ENCODE measurements at places on chromosomes 7 and 10.

DNA sequence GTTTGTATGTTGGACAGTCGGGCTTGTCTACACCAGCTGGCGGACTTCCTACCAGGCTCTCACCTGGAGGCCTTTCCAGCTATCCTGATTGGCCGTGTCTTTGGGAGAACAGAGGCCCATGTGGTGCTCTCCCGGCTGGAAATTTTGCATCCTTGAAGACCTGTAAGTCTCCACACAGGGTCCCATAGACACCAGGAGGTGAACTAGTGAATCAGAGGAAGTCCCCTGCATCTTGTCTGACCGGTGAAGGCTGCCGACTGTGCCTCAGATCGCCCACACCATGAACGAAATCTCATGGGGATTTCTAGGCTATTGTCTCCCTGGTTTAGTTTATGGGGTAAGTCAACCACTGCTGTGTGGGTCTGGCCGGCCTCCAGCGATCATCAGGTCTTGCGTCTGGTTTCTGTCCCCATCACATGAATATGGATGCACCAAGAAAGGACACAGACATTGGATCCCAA is 108.4 kb upstream of the LYZL2 start:
- H3K36me3 ChIP-seq: no peaks in the 10 kb centered on the region
- no peak overlapping the region for H3K27ac ChIP-seq
- no peak for DNase-seq
- H3K27me3 ChIP-seq: no peaks in the 10 kb centered on the region

GRCh38 chr7:129264534-129264933 is 39.7 kb downstream of the AHCYL2 start:
- peaks cover 9% of the 10 kb centered on the region for H3K4me1 ChIP-seq
- H3K27ac ChIP-seq: no peak overlapping the region
- H3K27me3 ChIP-seq: no peaks in the 10 kb centered on the region
- no peak for DNase-seq
- no peaks in the 10 kb centered on the region for H3K36me3 ChIP-seq

DNA sequence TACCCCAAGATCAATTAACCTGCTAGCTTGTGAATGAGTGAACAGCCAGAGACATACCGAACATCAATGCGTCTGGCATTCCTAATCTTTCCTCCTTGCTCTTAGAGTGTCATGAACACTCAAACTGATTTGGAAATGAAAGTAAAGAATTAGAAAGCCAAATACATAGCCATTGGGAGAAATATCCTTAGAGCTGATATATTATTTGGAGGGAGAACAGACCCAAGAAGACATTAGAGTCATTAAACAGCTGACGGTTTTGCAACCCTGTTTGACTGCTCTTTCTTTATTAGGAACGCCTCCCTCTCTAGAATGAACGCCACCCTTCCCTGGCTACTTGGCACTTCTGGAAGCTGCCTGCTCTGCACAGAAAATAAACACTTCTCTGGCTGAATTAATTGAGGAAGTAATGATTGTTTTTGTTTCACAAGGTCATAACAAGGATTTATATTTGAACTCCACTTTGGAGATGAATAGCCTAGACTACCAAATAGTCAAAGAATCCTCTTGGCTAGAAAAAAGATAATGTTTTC is 42.8 kb downstream of the CTTNBP2 start:
- H3K4me3 ChIP-seq: no peak overlapping the region
- peaks cover 5% of the 10 kb centered on the region for H3K27me3 ChIP-seq
- no peak for DNase-seq
- no peaks in the 10 kb centered on the region for H3K4me1 ChIP-seq

DNA sequence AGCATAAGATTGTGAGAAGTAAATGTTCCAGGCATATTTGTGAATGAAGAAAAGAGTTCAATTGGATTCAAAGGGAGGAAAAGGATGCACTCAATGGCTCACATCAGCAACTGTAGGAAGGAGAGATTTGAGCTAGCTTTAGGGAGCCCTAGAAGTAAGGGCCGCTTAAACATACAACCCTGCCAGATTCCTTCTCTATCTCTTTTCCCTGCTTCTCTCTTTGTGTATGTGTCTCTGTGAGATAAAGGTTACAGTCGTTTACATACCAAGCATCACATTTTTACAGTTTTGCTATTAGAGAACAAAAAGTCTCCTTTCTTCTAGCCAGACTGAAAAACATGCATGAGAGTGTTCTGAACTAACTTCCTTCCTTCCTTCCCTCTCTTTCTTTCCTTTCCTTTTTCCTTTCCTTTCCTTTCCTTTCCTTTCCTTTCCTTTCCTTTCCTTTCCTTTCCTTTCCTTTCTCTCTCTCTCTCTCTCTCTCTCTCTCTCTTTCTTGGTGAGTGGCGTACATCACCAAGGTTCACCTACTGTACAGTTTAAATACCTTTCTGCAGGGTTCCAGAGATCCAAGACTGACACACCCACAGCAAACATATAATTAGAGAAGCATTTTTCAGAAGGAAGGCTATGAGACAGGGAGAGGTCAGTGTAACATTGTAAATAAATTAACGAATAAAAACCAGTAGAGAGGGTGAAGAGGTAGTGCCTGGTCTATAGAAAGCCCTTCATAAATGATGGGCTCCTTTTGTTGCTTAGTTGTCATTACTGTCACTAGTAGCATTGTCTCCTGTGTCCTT is 240.4 kb downstream of the ARL4A start:
- no peak overlapping the region for H3K27ac ChIP-seq
- H3K36me3 ChIP-seq: no peaks in the 10 kb centered on the region
- DNase-seq: no peak

DNA sequence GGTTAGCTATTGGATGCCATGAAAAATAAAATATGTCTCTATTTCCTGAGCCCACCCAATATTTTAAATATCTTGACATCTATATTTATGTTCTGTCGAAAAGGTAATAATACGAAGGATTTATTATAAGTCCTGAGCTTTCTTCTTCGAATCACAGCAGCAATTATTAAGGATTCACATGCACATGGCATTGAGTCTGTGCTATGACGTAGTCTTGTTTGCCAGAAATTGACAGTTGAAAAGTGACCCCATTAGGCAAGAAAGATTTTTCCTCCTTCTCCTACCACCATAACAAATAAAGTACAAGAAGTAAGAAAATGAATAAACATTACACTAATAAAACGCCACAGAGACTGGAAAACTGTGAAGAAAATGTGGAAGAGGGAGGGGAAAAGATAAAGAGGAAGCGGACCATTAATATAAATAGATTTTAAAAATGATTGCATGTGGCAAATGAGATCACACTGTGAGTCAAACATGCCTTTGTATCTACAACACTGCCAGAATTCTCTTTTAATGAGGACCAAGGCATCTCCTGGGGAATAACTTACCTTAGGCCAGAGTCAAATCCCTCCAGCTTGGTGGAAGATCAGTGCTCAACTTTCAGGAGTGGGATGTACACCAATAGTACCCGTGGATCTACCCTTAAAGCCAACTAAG is 21.6 kb downstream of the FZD1 start:
- H3K27ac ChIP-seq: no peak overlapping the region
- DNase-seq: no peak
- no peaks in the 10 kb centered on the region for H3K4me1 ChIP-seq
- H3K27me3 ChIP-seq: no peaks in the 10 kb centered on the region
- no peak overlapping the region for H3K4me3 ChIP-seq

DNA sequence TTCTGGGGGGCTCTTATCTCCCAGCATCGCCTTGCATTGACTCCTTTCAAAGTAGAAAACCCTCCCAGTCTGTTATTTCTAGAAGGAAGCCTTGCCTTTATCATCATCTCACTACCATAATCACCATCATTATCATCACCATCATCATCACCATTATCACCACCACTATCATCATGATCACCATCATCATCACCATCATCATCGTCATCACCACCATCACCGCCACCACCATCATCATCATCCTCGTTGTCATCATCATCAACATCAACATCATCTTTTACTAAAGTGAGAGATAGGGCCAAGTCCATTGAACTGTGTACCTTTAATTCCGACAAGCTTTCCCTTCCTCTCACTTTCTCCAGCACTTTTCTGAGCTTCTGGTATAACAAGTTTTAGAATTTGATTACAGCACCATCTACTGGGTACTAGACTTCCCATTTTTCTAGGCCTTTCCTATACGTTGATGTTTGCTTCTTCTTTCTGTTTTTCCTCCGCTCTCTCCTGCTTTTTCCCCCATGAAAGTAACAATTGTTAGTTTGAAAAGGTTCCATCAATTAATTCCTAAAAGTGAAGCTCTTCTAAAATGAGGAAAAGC is 226.4 kb downstream of the BUB3 start:
- peaks cover 4% of the 10 kb centered on the region for H3K27me3 ChIP-seq
- H3K4me1 ChIP-seq: no peaks in the 10 kb centered on the region
- H3K4me3 ChIP-seq: no peak overlapping the region
- no peak for DNase-seq
- no peaks in the 10 kb centered on the region for H3K36me3 ChIP-seq

DNA sequence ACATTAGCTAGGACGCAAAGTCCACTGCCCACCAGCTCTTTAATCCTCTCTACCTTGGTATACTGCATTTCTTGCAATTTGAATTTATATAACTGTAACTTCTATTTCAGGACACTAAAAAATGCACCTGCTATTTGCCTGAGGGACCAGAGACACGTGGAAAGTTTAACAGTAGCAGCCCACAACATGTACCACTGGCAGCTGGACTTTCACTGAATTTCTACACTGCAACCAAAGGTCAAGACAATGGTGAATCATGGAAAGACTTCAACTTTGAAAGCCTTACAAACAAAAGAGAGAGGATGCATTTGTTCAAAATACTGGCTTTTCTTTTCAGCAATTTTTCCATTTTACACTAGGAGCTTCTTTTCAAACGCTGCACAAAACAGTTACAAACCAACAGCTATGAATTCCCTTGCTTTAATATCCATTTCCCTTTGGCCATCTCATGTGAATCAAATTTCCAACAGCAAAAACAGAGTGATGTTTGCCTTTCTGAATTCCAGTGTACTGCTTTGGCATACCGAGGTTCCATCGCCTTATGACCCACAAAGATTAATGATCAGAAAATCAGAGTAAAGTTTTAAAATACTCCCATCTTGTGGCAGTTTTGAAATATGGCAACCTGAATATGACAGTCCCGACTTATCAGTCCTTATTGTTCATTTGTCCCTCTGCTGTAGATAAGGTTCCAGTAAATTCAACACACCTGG is 29.9 kb upstream of the HNRNPH3 start:
- no peak overlapping the region for H3K4me3 ChIP-seq
- no peak overlapping the region for H3K27ac ChIP-seq
- DNase-seq: no peak
- no peaks in the 10 kb centered on the region for H3K36me3 ChIP-seq
- no peaks in the 10 kb centered on the region for H3K4me1 ChIP-seq

Measured in DND-41 (cell line).